ENCODE measurements at places on chromosomes 1 and 21.

DNA sequence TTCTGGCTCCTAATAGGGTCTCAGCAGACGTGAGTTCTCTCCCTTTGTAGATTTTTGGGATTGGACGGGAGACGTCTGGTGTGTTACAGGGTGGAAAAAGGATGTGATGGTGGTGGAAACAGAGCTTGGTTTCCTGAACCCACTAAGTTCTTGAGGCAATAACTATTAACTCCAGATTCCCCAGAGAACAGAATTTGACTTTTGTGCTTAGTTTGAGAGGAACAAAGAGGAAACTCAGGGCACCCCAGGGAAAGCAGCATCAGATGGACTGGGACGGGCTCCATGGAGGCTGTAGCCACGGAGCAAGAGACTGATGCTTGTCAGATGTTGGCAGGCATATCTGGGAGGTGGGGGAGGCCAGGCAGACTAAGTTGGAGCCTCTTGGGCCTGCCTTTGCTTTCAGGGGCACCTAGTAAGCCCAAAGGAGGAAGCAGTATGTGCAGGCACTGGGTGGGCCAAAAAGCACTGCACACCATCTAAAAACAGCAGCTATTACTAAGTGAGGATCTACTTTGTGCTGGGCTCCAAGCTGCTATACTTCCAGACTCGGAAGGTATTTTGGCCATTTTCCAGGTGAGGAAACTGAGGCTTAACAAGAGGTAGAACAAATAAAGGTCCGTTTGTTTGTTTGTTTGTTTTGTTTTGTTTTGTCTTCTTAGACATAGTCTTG is 66.9 kb downstream of the EPHB2 start:
- no peak for DNase-seq

DNA sequence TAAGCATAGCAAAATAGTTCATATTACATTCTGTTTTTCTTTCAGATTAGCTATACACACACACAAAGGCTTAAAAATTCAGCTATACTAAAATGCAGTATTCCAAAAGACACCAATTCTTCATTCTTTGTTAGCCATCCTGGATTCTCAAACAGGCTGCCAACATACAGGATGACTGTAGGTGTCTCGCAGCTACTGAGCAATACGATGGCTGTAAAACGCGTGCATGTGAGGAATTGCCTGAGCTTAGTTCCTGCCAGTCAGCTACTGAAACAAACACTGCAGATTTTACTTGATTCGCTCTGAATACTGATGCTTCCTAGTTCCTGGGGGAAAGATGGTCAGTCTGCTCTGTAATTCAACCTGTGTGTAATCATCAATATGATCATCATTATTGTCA is 24.7 kb upstream of the HMGN1 start:
- no peak for DNase-seq

DNA sequence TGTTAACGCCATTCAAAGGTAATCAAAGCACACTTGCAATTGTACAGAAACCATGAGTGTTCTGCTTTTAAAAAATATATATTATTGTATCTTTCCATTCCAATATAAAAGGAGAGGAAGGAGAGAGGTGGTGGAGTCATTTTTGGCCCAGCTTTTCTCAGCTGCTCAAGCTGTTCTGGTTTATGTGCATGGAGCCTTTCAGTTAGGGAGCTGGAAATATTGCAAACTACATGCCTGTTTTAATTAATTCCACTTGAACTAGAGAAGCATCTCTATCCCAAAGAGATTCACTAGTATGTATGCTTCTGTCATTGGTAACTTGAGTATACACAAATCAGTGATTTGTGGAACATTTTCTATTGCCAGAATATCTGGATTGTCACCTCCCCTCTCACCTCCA is 28.5 kb upstream of the C1orf105 start:
- DNase-seq: no peak

DNA sequence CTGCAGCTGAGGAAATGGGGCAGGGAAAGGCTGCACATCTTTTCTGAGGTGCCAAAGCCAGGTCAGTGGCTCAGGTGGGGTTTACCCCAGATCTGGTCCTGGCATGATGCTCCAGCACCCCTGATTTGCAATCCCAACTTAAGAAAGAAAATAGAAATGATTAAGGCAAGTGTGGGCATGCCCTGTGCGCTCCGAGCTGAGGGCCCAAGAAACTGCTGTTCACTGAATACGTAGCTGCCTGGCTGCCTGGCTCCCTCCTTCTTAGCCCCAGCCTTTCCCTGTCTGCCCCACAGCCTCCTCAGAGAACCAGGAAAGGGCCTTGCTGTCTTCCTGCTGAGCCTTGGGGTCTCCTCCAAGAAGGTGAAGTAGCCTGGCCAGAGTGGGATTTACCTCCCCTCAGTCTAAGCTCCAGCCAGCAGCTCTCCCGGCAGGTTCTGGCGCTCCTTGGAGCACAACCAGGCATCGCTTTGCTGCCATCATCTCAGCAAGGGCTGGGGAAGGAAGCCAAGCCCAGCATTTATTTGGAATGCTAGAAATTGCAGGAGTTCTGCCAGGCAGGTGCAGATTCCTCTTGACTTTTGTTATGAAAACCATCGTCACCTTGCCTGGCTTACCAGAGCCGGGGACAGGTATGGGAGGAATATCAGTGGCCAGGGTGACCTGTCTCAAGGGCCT is 51.3 kb upstream of the SELENON start:
- DNase-seq: no peak

DNA sequence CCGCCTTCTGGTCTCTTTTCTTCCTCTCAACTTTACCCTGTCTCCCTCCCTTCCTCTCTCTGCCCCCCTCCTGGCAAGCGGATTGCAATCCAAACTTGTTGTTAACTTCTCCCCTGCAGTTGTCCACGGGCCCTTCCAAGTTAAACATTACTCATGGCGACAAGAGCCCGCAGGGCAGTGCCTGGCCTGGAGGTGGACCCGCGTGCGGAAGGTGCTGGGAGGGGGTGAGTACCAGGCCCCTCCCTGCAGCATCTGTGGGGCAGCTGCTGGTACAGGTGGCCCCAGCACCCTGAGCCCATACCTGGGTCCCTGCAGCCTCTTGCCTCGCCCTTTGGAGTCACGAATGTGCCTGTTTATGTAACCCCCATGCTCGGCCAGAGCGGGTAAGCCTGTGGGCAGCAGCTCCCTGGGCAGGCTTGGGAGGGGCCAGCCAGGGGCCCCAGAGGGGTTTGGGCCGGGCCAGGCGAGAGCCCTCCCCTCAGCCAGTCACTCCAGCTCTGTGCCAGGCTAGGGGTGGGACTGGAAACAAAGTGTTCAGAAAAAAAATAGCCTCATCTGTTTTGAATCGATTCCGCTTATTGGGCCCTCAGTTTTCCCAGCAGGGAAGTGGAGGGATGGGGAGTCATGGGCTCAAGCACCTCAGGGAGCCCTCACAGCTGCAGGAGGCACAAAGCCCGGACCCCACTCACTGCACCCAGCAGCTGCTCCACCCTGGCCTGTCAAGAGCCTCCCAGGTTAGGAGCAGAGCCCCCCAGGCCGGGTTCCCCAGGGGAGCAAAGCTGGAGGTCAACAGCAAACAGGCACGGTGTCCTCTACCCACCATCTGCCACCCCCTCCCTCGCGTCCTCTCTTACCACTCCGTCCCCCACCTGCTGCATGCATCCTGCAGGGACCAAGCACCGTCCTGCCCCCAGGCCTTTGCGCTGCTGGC is 14.0 kb upstream of the FAAP20 start:
- no peak for DNase-seq

Measured in activated effector memory CD4-positive, alpha-beta T cell treated with Interleukin-2 at 50 U/mL for 16 hours (primary cell).